ENCODE measurements at places on chromosomes 7 and 10.

DNA sequence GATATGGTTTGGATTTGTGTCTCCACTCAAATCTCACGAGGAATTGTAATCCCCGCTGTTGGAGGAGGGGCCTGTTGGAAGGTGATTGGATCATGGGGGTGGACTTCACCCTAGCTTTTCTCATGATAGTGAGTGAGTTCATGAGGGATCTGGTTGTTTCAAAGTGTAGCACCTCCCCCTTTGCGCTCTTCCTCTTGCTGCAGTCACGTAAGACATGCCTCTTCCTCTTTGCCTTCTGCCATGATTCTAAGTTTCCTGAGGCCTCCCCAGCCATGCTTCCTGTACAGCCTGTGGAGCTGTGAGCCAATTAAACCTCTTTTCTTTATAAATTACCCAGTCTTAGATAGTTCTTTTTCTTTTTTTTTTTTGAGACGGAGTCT lies 17.1 kb downstream of the CDNF start:
- DNase-seq = no peak

GRCh38 chr7:17071866-17072265 lies 190.1 kb upstream of the AGR3 start:
- DNase-seq = no peak

DNA sequence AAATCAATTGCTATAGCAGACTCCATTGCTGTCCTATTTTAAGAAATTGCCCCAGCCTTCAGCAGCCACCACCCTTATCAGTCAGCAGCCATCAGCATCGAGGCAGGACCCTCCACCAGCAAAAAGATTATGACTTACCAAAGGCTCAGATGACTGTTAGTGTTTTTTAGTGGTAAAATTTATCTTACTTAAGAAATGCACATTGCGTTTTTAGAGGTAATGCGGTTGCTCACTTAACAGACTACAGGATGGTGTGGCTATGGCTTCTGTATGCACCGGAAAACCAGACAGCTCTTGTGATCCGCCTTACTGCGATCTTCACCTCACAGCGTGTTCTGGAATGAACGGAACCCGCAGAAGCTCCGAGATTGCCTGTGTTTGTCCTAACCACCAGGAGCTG lies 58.1 kb downstream of the WDR37 start:
- no peak for DNase-seq

DNA sequence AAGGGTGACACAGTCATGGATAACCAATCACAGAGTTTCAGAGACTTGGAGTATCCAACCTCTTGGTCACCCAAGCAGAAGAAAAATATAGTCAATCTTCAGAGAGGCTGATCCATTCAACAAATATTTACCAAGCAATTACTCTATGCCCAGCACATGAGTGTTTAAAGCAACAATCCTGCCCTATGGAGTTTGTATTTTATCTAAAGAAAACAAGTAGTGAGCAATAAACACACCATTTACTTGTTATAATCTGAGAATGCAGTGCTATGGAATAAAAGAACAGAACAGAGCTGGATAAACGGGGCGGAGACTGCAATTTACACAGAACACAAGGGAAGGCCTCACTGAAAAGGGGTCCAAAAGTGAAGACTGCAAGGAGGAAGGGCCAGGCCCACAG lies 63.8 kb downstream of the GRB10 start:
- no peak for DNase-seq

- DNase-seq = peak; percentile 37
Observed at GRCh38 chr10:109887243-109887642, 36.1 kb downstream of the XPNPEP1 start.

GRCh38 chr7:552868-553635 lies 33.4 kb upstream of the PDGFA start:
- DNase-seq = no peak

DNA sequence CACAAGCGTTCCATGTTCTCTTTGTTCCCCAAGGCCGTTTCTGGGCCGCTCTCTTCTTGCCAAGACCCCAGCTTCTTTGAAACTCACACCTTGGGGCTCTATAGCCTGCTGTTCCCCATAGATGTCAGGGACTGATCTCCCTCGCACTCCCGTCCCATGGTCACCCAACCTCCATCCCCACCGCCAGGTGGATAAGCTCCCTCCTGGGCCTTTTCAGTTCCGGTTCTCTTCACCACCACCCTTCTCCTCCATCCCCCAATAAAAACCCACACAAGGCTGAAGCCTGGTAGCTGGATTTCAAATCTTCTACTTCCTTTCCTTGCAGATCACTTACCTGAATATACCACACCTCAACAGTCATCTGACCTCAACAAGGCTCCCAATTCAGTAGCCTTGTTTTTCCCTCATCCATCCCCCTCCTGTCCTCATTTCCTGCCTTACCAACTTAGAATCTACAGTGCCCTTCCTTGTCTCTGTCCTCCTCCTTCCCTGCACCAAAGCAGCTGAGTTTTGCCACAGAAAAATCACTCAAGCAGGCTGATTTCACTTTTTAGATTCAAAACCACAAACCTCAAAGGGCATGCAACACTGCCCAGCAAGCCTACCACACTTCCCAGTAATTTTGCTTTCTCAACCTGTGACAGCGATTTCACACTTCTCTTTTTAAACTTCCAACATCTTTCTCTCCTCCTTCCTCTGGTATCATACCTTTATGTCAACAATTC lies 7.7 kb downstream of the SLC37A3 start:
- peak; percentile 54 for DNase-seq

DNA sequence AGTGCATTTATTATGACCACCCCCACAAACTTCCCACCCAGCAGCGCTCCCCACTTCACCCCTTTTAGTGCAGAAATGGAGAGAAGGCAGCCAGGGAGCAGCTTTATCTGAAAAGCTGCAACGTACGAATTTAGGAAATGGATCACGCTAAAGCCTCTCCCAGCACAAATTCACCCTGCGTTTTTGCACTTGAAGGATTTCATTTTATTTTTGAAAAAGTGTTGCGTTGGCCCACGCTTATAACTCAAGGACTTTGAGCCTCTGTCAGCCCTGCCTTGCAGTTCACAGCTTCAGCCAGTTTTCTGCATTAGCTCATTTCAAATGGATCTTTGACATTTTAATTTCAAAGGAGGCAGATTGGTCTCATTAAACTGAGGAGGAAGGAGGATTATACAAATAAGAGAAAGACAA lies 556.1 kb downstream of the KCNMA1 start:
- DNase-seq = no peak

GRCh38 chr7:34840176-34840785 lies 182.3 kb downstream of the NPSR1 start:
- DNase-seq = no peak

DNA sequence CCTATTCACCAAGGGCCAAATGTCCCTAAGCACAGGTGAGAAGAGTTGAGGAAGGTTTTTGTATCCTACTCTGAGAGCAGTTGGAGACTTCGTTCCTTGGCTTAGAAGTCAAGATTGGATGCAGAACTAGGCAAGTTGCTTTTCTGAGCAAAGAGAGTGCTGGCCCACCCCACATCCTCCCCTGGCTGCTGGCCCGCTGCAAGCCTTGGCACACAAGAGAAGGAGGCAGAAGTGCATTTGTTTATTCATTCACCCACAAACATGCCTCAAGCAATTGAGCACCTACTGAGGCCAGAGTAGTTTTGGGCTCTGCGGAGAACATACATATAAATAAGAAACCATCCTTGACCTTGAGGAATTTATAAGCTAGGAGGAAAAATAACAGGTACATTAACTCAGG lies 318.9 kb downstream of the KCNMA1 start:
- no peak for DNase-seq

DNA sequence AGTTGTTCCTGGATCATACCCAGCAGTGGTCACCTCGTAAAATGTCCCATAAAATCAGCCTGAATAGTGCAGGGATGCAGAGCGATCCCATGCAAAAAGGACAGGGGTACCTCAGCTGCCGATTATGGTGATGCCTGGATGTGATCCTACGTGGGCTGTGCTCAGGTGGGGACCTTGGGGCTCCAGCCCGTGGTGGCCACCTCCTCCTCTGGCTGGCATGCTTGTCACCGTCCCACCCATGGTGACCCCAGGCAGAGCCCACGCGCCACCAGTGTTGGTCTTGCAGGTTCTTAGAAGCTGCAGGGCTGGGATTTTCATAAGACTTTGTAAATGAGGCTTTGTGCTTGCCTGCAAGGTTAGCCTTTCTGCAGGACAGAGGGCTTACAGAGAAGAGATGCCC lies 97.2 kb downstream of the GLRX3 start:
- DNase-seq = no peak

DNA sequence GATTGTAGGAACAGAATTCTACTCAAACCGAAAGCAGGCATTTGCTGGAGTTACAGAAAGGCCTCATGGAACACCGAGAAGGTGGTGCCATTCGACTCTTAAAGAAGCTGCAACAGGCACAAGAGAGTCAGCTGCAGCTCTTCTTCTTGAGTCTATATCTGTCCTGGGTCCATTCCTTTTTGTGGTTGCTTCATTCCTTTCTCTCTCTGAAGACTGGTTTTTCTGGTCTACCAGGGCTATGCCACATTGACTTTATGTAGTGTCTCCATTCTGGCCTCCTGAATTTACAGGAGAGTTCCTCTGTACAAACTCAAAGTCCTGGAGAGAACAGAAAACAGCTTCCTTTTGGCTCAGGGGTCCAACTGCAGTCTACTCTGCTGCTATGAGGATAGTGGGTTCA lies 132.8 kb downstream of the CFTR start:
- DNase-seq = no peak

DNA sequence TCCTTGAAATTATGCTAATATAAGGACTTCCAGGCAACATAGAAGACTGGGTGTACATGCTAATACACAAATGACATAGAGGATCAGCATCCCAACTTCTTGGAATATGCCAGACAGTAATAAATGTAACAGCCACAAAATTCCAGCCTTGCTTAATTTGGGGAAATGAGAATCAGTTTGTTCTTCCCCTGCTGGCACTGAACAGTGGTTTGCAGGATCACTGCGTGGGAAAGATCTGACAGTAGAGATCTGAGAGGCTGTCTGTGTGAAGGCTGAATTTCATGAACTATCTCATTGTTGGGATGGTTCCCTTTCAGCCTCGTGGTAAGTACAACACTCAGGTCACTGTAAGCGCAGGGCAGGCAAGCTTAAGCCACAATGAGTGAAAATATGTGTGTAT lies 1078.0 kb downstream of the LRMDA start:
- DNase-seq = no peak

- no peak for DNase-seq
Observed at GRCh38 chr7:87234949-87235348, 15.4 kb upstream of the TMEM243 start.

- no peak for DNase-seq
Observed at GRCh38 chr10:86365346-86366032, 1.1 kb downstream of the GRID1 start.

DNA sequence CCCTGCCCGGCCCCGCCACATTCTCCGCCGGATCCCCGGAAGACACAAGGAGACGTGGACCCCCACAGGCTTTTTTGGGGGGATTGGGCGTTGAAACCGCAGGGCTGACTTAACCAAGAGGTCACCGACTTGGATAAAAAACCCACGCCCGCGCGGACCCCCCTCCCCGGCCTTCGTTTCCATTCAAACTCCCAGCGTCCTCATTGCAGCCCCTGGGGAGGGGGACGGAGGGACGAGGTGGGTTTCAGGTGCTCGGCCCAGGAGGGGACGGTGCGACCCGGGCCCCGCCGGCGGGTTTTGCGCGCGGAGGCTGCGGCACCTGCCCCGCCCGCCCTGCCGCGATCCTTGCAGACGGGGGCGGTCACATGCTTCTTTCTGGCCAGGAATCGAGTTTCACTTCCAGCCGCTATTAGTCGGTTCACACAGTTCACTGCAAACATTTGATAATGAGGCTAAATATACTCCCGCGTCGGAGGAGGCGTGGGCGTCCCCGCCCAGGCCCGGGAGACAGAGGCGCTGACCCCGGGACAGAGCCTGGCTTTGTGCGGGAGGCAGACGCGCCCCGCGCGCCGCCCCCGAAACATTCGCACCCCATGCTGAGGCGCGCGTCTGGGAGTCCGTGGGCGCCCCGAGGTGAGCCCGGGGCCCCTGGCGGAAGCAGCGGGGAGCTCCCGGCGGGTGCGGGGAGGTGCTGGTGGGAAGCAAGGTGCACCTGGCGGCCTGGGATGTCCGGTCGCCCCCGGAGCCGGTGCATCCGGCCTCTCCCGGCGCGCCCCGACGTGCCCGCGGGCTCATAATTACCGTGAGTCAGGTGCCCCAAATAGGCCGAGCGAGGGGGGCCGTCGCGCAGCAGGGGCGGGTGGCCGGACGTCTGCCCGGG lies 2.7 kb upstream of the PDGFA start:
- peak; percentile 29 for DNase-seq

DNA sequence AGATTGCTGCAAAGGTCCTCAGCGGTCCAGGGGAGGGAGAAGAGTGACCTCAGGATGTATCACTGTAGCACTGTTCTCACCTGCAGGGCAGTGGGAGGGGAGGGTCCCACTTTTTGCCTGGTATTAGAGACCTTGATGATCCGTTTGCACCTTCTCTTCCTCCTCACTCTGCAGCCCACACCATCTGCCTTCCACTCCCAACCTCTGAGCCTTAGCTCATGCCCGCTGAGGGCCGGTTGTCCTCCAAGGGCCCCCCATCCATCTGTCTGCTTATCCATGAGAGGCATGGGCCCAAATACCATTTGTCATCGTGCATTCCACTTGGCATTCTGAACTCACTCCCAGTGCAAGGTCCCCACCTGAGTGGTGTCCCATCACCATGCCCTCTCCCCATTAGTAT lies 64.6 kb upstream of the PCBD1 start:
- DNase-seq = no peak

DNA sequence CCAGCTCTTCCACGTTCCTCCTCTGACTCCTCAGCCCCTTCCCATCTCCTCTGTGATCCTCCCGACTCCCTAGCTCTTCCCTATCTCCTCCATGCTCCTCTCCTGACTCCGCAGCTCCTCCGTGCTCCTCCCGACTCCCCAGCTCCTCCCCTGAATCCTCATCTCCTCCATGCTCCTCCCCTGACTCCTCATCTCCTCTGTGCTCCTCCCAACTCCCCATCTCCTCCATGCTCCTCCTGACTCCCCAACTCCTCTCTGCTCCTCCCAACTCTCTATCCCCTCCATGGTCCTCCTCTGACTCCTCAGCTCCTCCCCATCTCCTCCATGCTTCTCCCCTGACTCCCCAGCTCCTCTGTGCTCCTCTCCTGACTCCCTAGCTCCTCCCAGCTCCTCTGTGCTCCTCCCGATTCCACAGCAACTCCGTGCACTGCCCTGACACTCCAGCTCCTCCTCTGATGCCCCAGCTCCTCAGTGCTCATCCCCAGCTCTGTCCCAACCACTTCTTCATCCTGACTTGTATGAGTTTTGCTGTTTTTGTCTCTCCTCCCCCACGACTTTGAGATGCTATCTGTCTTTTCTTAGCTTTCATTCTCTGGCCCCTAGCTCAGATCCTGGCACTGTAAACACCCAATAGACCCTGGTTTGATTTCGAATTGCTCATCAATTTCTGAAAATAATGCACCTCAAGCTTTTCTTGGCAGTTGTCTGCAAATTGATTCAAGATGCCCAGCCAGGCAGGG lies 38.3 kb downstream of the OAT start:
- DNase-seq = no peak

Measured in fibroblast of lung (primary cell).